ENCODE measurements at places on chromosomes 6 and 20.

GRCh38 chr20:2694008-2694471 lies 1.5 kb downstream of the EBF4 start:
- no peak for DNase-seq

GRCh38 chr6:47438481-47439347 lies 38.9 kb upstream of the CD2AP start:
- no peak for DNase-seq

DNA sequence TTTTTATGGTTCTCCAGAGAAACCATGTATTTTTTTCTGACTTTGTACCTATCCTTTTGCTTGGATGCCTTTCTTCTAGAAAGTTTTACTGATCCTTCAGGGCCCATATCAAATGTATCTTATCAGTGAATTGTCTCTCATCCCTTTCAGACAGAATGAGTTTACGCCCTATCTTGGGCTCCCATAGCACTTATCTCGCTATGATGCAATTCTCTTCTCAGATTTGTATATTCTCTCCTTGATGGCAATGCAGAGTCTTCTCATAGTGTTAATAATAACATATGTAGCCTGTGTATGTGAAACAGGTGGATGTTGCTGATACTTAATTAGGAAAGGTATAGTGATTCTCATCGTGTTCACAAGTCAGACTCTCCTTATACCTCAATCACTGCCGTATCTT lies 336.2 kb downstream of the UTRN start:
- DNase-seq, result no peak

- no peak for DNase-seq
Measured at GRCh38 chr6:51541847-51542246, 545.6 kb downstream of the PKHD1 start.

DNA sequence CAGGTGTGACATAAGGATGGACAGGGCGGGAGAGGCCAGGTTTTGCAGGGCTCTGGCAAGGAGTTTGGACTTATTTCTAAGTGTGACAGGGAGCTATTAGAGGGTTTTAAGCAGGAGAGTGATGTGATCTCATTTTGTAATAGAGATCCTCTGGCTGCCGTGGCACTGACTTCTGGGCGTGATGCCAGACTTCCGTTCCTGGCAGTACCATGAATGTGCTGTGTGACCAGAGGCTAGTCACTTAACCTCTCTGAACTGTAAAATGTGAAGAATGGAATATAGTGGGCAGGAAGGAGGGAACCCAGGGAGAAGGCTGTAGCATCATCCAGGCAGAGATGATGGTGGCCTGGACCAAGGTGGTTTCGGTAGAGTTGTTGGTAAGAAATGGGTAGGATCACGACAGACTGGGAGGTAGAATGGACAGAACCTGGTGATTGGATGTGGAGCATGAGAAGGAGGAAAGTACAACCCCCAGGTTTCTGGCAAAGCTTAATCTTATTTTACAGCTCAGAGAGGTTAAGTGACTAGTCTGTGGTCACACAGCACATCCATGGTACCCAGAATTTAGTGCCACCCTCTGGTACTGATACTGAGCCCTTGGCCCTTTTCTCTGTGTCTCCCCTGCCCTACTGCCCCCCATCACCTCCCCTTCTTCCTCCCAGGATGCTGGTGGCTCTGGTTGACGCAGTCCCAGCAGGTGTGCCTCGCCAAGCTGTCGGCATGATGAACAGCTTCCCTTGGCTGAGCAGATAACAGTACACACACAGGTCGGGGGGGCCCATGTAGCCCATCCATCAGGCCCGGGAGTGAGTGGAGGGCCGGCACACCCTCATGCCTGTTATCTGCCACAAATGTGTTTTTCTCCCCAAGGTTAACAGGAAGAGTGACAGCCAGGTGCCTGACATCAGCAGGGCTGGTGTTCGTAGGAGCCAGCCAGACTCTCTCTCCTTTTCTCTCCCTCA lies 52.9 kb upstream of the CTNNBL1 start:
- no peak for DNase-seq

DNA sequence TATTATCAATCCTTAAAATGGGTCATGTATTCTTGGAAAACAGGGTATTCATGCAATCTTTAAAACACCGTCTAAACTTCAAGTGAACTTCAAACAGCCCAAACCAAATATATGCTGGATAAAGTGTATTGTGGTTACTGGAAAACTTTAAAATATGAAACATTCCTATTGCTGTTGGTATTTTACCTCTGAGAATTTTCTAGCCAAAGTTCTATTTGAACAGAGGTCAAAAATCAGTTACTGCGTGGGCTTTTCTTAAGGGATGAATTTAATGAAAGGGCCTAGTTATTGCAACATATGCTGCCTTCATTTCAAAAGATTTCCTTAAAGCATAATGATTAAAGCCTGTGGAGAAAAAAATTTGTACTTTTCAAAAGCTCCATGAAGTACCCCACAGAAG lies 436.0 kb downstream of the PLCB1 start:
- no peak for DNase-seq

GRCh38 chr20:3398681-3399252 lies 8.7 kb downstream of the DNAAF9 start:
- no peak for DNase-seq

GRCh38 chr6:8948733-8949132 lies 513.4 kb upstream of the SLC35B3 start:
- no peak for DNase-seq

- no peak for DNase-seq
Measured at GRCh38 chr6:72250664-72251063, 364.3 kb downstream of the RIMS1 start.

GRCh38 chr6:145626857-145627256 lies 108.5 kb downstream of the EPM2A start:
- no peak for DNase-seq

- peak; percentile 3 for DNase-seq
Measured at GRCh38 chr6:1250489-1251197, 61.3 kb upstream of the FOXQ1 start.

- peak; percentile 14 for DNase-seq
Measured at GRCh38 chr6:153976921-153977693, 61.9 kb upstream of the OPRM1 start.

GRCh38 chr20:45174434-45175364 lies at the start of gene PI3:
Gene PI3, plus strand, starts transcription at chr20:45174902. Its CDS starts 21 bp downstream, at chr20:45174923.
- peak; percentile 84 for DNase-seq

- DNase-seq, result no peak
Measured at GRCh38 chr6:133245422-133245903, 4.3 kb downstream of the EYA4 start.

All from LoVo (cell line).